ENCODE measurements at places on chromosomes 16 and 17. TPM values are rescaled to one million over a fixed set of nuclear protein-coding genes. Genes with fewer than 3 reads are reported as not detected.

DNA sequence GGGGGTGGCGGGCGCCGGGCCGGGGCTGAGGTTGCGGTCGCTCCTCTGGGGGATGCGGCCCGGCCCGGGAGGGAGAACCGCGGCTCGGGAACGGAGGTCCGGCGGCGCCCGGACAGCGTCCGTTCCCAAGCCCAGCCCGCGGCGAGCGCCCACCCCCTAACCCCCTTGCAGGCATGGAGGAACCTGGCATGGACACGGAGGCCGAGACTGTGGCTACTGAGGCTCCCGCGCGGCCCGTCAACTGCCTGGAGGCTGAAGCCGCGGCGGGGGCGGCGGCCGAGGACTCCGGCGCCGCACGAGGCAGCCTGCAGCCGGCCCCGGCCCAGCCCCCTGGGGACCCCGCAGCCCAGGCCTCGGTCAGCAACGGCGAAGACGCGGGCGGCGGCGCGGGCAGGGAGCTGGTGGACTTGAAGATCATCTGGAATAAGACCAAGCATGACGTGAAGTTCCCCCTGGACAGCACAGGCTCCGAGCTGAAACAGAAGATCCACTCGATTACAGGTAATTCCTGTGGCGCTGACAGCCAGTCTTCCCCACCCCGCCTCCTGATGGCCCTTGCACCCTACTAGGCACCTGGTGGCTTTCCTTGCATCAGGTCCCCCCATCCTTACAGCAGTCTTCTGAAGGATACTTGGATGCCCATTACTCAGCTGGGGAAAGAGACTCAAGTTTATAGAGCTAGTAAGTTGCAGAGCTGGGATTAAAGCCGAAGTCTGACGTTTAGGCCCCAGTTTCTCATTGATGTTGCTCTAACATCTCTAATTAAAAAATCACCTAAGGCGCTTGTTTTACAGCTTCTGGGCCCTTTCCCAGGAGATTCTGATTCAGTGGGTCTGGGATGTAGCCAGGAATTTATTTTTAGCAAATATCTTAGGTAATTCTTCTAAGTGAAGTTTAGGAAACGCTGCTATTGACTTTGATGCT, 514 bp downstream of the UBFD1 start:
- no peak for DNase-seq

DNA sequence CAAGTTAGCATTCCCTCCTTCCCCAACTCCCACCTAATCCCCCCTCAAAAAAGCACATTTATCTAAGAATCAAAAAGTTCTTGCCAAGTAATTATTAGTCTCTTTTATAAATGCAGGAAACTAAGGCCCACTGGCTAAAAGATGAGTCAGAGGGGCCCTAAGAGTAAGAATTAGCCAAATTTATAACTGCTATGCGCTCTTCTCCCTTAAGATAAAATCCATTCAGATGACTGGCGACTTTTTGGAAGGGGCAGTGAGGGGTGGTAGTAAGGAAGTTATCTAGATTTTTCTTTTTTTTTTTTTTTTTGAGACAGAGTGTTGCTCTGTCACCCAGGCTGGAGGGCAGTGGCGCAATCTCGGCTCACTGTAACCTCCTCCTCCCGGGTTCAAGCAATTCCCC, 17.1 kb downstream of the ZNF652 start:
- no peak for DNase-seq

DNA sequence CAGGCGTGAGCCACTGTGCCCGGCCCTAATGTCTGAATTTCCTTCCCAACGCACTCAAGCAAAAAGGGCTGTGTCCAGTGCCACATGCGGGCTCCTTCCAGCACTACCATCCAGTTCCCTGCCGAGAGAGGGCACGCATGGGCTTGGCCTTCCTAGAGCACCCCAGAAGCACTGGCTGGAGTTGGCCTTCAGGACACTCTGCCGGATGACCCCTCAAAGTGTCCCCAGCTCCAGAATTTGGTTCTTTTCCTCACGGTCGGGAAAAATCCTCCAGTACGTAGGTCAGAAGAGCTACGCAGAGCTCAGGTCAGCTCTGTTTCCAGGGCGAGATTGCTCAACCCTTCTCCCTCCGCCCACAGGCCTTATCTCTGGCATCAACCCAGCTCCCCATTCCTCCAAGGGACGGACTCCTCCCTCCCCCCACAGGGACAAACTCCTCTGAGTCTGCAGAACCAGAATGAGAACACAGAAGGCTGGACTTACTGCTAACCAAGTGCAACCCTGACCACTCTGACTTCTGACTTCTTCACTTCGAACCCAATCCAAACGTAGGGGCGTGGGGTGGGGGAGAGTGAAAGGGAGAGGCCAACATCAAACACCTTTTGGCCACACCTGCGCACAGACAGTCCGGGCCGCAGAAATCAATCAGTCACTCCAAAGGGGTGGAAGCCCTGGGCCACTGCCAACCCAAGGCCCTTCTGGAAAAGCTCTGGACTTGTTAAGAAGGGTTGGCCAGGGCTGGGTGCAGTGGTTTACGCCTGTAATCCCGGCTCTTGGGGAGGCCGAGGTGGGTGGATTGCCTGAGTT, 3.6 kb downstream of the CDC42EP4 start:
- no peak for DNase-seq

IRF8 gene
- 337 TPM for total RNA-seq

DNA sequence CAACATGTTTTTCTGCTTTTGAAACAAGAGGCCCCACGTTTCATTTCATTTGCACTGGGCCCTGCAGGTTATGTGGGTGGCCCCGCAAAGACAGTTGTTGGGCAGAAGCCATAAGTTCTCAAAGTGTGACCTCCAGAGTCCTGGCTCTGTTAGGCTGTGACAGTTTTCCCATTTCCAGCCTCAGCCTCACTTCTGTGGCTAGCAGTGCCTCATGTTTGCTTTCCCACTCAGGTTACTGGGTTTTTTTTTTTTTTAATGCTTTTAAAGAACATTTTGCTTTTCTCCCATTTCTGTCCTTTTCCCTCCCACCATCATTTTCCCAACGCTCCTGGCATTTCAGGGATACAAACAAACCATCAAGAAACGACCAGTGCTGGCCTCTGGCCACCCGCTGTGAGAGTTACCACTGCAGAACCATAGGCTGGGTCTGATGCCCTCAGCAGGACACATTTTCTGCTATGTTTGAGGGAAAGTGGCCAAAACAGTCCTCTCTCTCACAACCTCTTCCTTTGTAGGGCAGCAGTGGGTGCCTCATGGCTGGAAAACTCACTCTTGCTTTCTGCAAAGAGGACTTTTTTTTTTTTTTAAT, 159.0 kb upstream of the MPHOSPH6 start:
- DNase-seq = no peak

MPO gene
- total RNA-seq = 0.73 TPM

GRCh38 chr16:24748242-24748641, 18.8 kb downstream of the TNRC6A start:
- no peak for DNase-seq

GRCh38 chr17:79495665-79496064, 115.2 kb downstream of the RBFOX3 start:
- DNase-seq = no peak

DNA sequence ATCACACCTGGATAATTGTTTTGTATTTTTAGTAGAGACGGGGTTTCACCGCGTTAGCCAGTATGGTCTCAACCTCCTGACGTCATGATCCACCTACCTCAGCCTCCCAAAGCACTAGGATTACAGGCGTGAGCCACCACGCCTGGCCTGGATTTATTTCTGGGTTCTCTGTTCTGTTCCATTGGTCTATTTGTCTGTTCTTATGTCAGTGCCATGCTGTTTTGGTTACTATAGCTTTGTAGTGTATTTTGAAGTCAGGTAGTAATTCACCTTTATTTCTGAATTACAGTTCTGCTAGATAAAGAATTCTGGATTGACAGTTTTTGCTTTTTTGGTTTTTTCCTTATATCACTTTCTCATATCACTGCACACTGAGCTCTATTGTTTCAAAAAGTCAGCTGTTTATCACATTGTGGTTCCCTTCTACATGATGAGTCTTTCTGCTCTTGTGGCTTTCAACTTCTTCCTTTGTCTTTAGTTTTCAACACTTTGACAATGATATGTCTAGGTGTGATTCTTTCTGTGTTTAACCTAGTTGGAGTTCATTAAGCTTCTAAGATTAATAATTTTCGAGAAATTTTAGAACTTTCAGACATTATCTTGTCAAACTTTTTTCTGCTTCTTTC, 98.2 kb downstream of the CA4 start:
- DNase-seq = no peak

DNA sequence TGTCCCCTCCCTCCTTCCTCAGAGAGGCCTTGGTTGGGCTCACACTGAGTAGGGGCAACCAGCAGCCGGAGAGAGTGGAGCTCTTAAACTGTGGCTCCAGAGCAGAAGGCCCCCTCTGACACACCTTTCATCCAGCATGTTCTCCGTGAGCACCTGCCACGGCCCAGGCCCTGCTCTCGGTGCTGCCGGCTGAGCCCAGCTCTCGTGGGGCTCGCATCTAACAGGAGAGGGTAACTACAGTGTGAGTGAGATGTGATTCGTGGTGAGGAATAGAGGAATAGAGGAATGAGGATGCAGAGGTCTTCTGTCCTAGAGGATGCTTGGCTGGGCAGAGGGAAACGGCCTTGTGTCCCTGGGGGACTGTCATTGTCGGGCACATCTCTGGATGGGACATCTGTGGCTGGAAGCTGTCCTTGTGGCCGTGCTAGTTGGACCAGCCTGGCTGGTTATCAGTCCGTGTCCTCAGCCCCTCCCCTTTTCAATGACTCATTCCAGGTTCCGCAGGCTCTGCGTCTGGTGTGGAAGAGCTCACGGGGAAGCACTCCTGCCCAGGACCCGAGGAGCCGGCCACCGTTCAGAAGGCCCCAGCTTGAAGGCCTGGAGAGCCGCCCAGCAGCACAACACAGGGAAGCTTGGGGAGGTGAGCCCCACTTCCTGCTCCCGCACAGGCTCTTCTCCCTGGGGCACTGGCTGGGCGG, 11.9 kb upstream of the DNASE1 start:
- no peak for DNase-seq

All from B cell (primary cell).